ENCODE measurements at places on chromosomes 7 and 10. TPM values are rescaled to one million over a fixed set of nuclear protein-coding genes. Genes with fewer than 3 reads are reported as not detected.

HOXA5 gene
- total RNA-seq, result 2.7 TPM

MYL10 gene
- total RNA-seq, result not detected

PITX3 gene
- total RNA-seq, result not detected

ZNF107 gene
- 3.9 TPM for total RNA-seq

KIAA1217 gene
- total RNA-seq, result 7.1 TPM

ADAM12 gene
- total RNA-seq, result 360 TPM

FEZF1 gene
- not detected for total RNA-seq

CFAP58 gene
- total RNA-seq, result 0.30 TPM

CRPPA gene
- total RNA-seq, result 2.7 TPM

DDX50 gene
- total RNA-seq, result 81.1 TPM

ARHGAP22 gene
- total RNA-seq, result 31.8 TPM

SPAM1 gene
- not detected for total RNA-seq

RARRES2 gene
- total RNA-seq, result not detected

WDR86 gene
- total RNA-seq, result 8.6 TPM

SKIDA1 gene
- 0.30 TPM for total RNA-seq

FAM25A gene
- not detected for total RNA-seq

LRRD1 gene
- 0.30 TPM for total RNA-seq

TMEM273 gene
- not detected for total RNA-seq

ABLIM1 gene
- 7.2 TPM for total RNA-seq

OR6B1 gene
- total RNA-seq, result not detected

DNAAF5 gene
- 24.6 TPM for total RNA-seq

ZCWPW1 gene
- 1.2 TPM for total RNA-seq

SPDYE16 gene
- not detected for total RNA-seq

CYP2C8 gene
- not detected for total RNA-seq

TFR2 gene
- 0.89 TPM for total RNA-seq

Measured in smooth muscle cell of the umbilical artery (primary cell).